NK-92 treated with Interleukin-12 subunit alpha and Interleukin-12 subunit beta, amount 100 ng/mL, for 24 hours (cell line): ENCODE measurements at places on chromosomes 12 and 14.

- no peak for DNase-seq
These were observed 76.6 kb upstream of the PPFIA2 start for GRCh38 chr12:81835783-81836182.

DNA sequence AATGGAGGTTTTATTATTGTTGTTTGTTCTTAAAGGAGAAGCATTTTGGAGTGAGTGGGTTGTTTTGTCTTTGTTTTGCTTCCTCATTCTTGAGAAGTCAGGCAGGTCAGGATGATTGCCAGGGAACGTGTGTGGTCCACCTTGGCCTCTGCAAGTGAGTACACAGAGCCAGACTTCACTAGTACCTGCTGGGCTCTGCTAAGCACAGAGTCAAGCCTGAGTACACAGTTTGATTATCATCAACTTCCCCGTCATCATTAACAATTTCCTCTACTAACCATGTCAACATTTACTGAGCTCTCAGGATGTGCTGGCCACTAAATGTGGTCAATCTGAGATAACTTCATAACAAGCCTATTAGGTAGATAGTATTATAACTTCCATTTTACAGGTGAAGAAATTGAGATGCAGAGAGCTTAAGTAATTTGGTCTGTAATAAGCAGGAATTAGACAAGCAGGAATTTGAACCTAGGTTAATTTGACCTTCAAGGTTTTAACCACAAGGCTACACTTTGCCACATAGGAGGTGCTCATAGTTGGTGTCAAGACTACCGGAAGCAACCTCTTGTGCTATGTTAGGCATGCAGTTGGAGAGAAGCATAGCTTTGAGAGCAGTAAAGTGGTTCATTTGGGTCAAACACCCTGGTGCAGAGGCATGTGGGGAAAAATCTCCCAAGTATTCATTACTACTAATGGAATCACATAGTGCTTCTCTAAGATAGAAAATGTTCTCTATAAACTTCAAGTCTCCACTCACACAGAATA lies 178.3 kb downstream of the NUAK1 start:
- DNase-seq: no peak

- DNase-seq: no peak
These were observed 96.9 kb downstream of the VRK1 start for GRCh38 chr14:96893966-96894622.

- no peak for DNase-seq
These were observed 12.6 kb downstream of the SFSWAP start for GRCh38 chr12:131723532-131723931.

DNA sequence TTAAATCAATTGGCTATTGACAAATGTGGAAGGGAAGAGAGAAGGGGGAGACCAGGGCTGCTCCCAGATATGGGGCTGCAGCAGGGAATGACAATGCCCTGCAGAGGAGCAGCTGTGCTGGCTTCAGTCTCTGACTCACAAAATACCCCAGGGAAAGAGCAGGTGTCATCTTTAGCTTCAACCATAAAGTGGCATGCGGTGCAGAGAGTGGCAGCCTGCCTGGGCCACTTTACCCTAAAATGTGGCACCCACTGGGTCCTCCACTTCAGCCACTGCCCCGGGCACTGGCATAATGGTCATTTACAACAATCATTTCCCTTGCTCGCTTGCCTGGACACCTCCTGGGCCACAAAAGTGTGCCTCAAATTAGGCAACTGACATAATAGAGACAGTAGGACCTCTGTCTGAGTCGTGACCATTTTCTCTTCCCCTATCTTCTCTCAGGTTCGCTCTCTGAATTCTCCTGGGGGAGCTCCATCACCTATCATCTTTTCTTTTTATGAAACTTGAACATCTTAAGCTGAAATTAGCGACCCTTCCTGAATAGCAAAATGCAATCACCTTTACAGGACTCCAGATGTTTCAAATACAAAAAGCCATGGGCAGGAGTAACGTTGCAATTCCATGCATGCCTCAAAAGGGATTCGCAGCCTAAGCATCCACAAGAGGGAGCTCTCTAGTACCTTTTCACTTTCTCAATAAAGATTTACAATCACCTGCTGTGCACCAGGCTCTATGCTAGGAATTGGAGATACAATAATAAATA lies 179.9 kb upstream of the ATF7IP start:
- DNase-seq: no peak

GRCh38 chr12:32906399-32907165 lies 10.0 kb upstream of the PKP2 start:
- DNase-seq: no peak

DNA sequence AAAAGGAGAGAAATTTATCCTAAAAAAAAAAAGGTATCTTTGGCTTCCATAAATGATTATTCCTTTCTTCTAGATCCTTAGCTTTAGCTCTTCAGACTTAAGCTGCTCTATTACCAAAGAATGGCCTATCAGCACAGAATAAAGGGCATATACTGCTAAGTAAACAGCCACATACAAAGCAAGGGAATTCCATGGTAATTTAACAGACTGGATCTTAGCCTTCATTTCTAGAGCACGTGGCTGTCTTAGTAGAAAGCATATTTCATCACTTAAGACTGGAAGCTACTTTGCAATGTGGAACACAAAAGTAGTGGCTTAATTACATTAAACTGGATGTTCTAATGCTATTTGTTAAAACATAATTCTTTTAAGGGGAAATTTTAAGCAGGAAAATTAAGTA lies 23.1 kb downstream of the TMED10 start:
- DNase-seq: no peak

DNA sequence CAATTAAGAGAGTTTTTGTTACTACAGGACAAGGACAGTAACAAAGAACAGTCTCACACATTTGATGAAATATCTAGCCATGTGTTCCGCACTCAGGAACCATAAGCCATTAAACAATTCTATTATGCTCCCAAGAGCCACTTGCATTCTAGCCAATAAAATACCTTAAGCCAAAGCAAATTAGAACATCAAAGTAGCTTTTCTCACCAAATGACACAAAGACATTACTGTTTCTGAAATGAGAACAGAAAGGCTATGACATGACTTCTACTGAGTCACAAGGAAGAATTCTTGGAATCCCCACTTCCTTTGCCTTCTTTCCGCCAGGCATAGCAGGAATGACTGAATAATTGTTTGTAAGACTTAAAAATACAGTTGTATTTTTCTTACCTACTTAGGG lies 445.8 kb downstream of the ATP23 start:
- no peak for DNase-seq

DNA sequence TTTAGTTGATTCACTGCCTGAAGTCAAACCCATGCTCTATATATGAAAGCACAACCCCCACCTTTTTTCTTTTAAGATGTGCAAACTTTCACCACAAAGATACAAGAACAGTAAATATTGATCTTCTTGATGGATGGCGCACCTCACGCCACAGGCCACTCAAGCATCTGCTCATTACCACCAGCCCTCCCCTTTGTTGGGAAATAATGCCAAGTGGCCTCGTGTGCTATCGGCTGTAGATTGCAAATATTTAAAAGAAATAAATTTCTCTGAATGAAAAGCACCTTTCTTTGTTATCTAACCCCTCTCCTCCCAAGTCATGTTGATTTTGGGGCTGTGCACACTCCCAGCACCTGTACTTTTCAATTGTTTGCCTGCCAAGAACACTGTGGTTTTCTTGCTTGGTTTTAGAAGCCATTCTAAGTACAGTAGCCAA lies 122.7 kb downstream of the C12orf42 start:
- no peak for DNase-seq

- DNase-seq: no peak
These were observed 193.4 kb downstream of the ERC1 start for GRCh38 chr12:1184402-1184801.

GRCh38 chr12:12474931-12475795 lies 87.5 kb downstream of the DUSP16 start:
- DNase-seq: peak; percentile 33

DNA sequence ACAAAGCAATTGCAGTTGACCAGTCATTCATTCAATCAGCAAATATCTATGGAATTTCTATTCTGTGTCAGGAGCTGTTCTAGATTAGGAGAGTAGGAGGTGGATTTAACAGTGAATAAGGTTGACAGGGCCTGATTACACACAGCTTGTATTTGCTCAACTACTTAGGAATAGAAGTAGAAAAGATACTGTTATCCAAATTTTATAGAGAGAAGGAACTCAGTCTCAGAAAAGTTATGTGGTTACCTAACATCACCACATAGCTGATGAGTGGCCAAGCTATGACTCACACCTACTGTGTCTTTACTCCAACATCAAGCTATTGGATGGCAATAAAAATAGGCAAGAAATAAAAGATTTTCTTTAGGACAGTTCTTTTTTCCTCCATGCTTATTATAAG lies 374.8 kb downstream of the RMST start:
- no peak for DNase-seq

GRCh38 chr14:35480119-35480769 lies 53.7 kb upstream of the INSM2 start:
- DNase-seq: no peak

GRCh38 chr12:42118136-42118879 lies 26.4 kb downstream of the GXYLT1 start:
- DNase-seq: no peak

- no peak for DNase-seq
These were observed 48.5 kb upstream of the OR5AU1 start for GRCh38 chr14:21204167-21205025.

DNA sequence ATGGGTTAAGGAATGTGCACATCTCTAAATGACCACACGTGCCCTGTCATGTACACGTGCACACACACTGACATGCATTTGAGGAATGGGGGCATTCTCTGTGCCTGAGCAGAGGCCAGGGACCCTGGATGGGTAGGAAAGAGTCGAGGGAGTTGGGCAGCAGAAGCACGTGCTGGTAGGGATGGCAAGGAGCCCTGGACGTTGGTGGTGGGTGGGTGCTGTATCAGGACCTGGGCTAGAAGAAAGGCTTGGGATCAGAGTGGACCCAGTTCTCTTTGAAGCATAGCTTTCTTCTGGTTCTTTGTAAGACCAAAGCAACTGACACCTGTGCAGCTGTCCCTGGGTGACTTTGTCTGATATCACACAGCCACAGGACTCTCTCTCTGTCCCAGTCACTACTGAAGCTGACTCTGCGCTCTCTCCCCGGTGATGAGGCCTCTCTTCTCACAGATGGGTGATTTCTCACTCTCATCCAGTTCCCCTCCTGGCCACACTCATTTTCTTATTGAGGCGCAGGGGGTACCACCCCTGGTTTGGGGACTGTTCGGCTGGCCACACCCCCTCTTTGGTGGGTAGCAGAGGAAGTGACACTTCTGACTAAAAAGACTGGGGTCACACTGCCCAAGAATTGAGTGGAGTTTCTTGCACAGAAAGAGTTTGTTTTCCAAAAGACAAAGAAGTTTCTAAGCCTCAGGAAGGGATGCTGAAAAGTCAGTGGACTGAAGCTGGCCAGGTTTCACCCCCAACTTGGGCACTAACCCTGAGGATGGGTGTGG lies 171.7 kb upstream of the RTL1 start:
- peak; percentile 44 for DNase-seq

GRCh38 chr14:71166180-71166837 lies 259.1 kb downstream of the PCNX1 start:
- DNase-seq: no peak

DNA sequence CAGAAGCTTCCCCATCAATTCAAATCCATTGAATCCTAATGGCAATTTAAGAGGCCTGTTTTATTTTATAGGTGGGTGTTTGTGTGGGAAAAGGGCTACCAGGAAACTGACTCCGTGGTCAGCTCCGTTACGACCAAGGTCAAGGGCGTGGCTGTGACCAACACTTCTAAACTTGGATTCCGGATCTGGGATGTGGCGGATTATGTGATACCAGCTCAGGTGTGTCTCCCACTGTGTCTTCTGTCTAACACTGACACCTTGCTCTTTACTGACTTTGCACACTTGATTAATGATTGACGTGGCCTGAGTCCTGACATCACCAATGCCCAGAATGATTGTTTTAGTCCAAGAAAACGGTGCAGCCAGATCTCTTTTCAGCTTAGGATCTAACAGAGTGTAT lies 7.1 kb downstream of the P2RX4 start:
- no peak for DNase-seq

DNA sequence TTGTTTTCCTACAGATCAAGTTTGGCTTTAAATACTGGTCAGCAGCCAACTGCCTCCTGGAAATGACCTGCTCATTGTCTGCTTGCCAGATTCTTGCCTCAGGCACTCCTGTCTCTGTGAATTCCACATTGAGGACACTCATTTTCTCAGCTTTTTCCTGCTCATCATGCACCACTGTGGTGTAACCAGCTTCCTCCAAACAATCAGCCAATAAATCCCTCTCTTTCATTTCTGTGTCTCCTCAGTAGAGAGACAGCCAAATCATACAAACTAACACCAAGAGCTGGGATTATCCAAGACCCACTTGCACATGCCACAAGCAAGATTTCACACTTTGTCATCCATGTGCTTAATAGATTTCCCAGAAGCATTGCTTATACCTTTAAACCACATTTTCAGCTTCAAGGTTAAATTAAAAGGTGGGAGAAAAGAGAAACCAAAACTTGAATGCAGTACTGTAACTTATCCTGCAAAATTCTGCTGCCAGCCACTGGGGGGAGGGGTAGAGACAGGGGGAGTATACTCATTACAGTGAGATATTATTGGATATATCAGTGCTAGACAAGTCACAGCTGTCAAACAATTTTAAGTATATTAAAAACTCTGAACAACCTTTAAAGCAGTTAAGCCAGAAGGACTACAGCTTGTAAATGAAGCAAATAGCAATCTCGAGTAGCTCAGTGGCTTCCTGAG lies 105.0 kb downstream of the PPP2R5E start:
- DNase-seq: peak; percentile 7

DNA sequence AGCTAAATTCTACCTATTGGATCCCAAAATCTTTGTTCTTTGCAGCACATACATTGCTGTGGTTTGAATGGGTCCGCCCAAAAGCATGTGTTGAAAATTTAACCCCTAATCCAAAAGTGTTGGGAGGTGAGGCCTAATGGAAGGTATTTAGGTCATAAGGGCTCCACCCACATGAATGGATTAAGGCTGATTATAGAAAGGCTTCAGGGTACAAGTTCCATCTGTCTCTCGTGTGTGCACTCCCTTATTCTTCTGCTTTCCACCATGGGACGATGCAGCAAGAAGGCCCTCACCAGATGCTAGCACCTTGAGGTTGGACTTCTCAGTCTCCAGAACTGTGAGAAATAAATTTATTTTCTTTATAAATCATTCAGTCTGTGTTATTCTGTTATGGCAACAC lies 190.9 kb downstream of the SOX5 start:
- no peak for DNase-seq

GRCh38 chr12:90100579-90100978 lies 391.9 kb upstream of the ATP2B1 start:
- no peak for DNase-seq

DNA sequence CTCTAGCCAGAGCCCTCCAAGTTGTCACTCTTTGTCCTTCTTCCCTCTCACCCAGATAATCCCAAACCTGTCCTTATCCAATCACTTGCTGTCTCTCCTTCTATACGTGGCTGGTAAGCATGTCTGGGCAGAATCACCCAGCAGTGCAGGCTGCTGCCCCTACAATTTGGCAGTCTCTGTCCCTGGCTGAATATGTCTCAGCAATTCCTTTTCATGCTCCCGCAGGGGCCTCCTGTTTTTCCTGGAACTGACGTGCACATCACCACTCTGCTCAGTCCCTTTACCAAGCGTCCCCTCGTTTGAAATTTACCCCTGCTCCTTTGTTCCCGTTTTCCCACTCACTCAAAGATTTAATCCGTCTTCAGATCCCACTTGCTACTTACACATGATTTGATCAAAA lies 80.0 kb downstream of the ST8SIA1 start:
- DNase-seq: no peak
